ENCODE measurements at places on chromosomes 4 and X. TPM values are rescaled to one million over a fixed set of nuclear protein-coding genes. Genes with fewer than 3 reads are reported as not detected.

The PLAC1 gene
- 0.27 TPM for total RNA-seq

The RBM46 gene
- 4.2 TPM for total RNA-seq

The TNIP3 gene
- not detected for total RNA-seq

The TRPC5OS gene
- total RNA-seq = not detected

The CYBB gene
- 0.11 TPM for total RNA-seq

The HTN1 gene
- total RNA-seq = not detected

The BANK1 gene
- total RNA-seq = 0.68 TPM

The BCORL1 gene
- total RNA-seq = 9.6 TPM

The MSX1 gene
- 0.62 TPM for total RNA-seq

The SORBS2 gene
- 44.5 TPM for total RNA-seq

DNA sequence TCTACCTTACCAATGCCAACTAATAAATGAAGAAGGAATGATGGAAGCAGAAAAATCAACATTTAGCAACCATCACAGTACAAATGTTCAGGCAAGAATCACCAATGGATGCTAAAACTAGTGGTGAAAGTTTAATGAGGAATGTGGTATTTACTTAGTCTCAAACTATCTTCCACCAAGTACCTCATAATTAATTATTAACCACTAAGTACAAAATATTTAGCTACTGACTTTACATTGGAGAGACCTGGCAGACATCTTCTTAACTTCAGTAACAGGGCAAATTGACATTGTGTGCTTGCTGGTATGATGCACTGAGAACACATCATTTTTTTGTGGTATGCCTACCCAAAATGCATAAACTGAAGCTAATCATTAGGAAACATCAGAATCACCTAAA is 82.4 kb downstream of the DLG3 start:
- DNase-seq = no peak

GRCh38 chr4:133921280-133922195 is 280.1 kb downstream of the PABPC4L start:
- DNase-seq = no peak

DNA sequence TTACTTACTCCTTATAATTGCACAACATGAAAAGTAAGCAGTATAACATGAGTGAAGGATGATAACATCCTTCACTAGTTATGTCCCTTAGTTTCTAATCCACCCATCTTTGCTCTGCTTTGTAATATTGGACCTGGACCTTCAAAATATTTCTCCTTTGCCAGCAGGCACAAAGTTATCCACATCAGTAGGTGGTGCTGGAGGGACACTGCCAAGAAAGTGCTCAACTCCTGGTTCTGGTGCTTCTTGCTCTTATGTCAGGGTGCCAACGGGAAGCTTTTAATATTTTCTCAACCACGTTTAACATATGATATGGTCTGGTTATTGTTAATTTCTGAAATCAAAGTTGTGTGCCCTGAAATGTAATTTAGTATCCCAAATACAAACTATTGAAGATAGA is 49.1 kb downstream of the TMEM165 start:
- DNase-seq = no peak

DNA sequence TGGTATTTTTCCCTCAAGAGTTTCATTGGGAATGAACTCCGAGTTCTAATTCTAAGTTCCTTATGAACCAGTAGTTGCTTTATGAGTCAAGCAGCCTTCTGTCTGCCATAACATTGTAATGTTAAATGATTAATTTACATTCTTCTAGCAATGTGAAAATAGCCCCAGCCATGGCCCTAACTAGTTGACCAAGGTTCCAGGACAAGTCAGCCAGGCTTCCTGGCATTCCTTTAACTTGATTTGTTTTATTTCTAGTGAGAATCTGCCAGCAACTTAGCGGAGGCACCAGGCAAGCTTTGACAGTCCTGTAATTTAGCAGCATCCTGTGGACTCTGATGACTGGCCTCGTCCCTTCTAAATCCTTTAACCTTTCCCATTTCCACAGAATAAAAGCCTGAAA is 69.0 kb downstream of the GLRA2 start:
- no peak for DNase-seq

DNA sequence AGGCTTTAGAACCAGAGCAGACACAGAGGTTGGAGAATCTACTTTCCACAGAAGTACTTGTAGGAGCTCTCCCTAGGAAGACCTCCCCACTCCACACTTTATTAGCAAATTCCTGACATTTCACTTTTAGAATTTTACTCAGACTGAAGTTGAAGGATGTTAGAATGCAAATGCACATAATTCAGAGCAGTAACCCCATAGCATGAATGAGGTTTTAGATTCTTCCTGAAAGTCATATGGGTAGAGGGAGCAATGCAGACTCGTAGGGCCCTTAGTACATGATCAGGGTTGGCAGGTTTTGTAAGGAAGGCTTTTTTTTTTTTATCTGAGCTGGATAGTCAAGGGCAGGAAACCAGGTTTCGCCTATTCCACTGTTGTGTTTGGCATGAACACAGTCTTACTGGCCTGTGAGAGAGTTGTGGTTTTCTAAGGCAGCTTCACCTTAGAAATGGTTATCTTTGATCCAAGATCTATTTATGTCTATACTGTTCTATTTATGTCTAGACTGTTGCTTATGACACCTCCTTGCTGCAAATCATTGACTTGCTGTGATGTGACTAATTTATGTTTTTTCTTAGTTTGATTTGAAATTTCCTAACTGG is 48.9 kb downstream of the SPATA18 start:
- DNase-seq = no peak

DNA sequence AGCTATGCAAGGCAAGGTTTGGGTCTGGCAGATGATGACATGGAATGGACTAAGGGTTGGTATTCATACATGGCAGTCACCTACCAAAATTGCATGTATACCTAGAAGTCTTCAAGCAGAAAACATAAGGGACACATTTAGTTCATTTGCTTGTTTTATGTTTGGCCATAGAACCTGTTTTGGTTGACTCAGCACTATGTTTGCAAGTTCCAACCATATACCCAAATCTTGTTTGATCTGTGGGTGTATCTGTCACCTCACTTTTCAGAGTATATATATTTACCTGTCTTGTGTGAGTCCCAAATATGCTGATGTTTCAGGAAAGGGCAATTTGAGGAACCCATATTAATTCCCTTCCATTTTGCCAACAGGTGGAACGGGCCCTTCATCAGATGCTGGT is 39.3 kb downstream of the ATG4A start:
- DNase-seq = no peak

DNA sequence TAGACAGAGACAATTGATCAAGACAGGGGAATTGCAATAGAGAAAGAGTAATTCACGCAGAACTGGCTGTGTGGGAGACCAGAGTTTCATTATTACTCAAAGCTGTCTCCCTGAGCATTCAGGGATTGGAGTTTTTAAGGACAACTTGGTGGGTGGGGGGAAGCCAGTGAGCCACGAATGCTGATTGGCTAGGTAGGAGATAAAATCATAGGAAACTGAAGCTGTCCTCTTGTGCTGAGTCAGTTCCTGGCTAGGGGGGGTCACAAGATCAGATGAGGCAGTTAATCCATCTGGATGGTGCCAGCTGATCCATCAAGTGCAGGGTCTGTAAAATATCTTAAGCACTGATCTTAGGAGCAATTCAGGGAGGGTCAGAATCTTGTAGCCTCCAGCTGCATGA is 358.6 kb downstream of the GPM6A start:
- no peak for DNase-seq

GRCh38 chr4:140304346-140304745 is 69.1 kb upstream of the SCOC start:
- DNase-seq = no peak

GRCh38 chr4:105710678-105711077 is 2.1 kb downstream of the GSTCD start:
- DNase-seq = no peak

GRCh38 chr4:36224972-36225903 is 19.1 kb downstream of the ARAP2 start:
- no peak for DNase-seq

- DNase-seq = no peak
Measured at GRCh38 chrX:131752493-131753198, 208.8 kb downstream of the OR13H1 start.

- no peak for DNase-seq
Measured at GRCh38 chr4:10088135-10089010, 28.2 kb downstream of the WDR1 start.

DNA sequence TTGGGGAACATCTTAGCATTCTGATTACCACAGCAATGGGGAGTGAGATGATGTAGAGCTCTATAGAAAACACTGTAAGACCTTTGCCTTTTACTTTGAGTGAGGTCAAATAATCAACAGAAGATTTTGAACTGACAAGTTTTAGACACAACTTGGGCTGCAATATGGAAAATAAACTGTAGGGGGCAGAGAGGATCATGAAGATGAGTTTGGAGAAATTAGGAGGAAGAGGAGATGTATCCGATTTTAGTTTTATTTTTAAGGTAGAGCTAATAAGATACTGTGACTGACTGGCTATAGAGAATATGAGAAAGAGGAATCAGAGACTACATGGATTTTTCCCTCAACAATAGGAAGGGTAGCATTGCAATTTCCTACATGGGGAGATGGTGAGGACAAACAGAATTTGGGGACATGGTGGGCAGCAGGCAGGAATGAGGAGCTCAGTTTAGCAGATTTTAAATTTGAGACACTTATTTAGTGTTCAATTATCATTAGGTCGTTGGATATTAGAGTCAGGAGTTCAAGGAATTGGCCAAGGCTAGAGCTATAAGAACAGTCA is 563.1 kb downstream of the INPP4B start:
- no peak for DNase-seq

GRCh38 chr4:44916411-44916810 is 190.1 kb upstream of the GNPDA2 start:
- no peak for DNase-seq

DNA sequence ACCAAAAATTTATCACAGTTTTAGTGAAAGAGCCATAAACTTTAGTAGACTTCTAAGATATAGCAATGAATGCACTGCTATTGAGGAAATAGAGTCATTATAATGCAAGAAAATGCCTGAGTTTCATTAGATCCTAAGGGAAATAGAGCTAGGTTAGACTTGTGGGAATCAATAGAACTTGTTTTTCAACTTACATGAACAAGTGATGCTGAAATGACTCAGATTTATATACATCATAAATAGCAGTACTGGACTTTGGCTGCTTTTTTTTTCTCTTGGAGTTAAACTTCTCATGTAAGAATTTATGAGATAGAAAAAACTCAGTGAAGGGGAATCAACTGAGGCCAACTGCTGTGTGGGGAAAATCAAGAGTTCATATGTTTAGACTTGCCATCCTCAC is 216.5 kb upstream of the AADAT start:
- DNase-seq = no peak

DNA sequence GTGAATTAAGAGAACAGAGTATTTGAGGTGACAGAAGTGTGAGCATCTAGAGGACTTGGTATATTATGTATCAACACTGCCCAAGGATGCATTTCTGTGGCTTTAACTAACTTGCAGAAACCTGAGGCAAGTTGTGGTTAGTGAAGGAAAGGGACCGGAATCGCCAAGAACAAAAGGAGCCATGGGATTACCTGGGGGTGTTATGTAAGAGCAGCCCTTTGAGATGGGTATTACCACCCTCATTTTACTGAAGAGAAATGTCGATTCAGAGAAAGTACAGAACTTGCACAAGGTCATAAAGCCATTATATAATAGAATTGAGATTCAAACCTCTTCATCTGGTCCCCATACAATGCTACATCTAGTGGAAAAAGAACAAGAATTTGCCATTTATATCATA is 14.3 kb downstream of the TENM3 start:
- no peak for DNase-seq

- DNase-seq = no peak
Measured at GRCh38 chr4:47786958-47787370, 50.9 kb downstream of the CORIN start.

GRCh38 chrX:108127152-108127551 is 35.6 kb downstream of the ATG4A start:
- DNase-seq = no peak

- DNase-seq = no peak
Measured at GRCh38 chrX:153305972-153306371, 15.6 kb downstream of the PNMA6F start.

DNA sequence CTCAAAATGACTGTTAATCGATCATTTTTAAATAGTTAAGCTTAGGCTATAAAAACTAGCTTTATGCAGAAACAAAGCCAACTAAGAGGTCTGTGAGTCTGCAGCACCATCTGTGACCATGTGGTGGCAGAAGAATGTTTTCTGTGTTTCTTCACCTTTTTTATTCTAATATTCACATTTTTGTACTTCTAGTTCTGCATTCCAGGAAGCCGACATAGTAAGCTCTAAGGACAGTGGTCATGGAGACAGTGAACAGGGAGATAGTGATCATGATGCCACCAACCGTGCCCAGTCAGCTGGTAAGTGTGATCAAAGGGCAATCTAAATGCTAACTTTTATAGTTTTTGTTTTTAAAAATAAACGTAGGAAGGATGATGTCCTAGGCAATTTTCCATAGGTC is 5.6 kb downstream of the PCDH10 start:
- no peak for DNase-seq

GRCh38 chrX:132833373-132833772 is 125.1 kb downstream of the HS6ST2 start:
- no peak for DNase-seq

GRCh38 chr4:150722908-150723362 is 141.0 kb downstream of the MAB21L2 start:
- DNase-seq = no peak

DNA sequence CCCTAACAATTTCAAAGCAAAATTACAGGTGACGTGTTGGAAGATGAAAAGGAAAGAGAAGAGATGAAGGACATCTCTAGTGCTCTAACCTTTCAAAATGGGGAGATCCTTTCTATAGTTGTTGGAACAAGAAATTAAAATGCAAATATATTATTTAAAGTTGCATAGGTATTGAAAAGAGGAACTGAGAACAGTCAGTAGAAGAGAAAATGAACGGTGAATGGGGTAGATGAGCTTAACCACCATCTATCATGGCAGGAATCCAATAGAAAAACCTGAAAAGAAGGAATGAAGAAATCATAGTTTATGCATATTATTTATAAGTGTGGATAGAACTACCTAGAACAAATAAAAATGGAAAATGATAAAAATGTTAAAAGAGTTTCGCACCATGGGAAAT is 42.0 kb downstream of the ANXA5 start:
- DNase-seq = no peak

- DNase-seq = no peak
Measured at GRCh38 chr4:128827296-128827695, 17.8 kb downstream of the JADE1 start.

- no peak for DNase-seq
Measured at GRCh38 chr4:130099105-130099504, 1003.2 kb downstream of the C4orf33 start.

GRCh38 chrX:119757646-119757978 is 776 bp upstream of the SOWAHD start:
- no peak for DNase-seq

- DNase-seq = no peak
Measured at GRCh38 chrX:96889726-96890125, 6.0 kb downstream of the RPA4 start.

DNA sequence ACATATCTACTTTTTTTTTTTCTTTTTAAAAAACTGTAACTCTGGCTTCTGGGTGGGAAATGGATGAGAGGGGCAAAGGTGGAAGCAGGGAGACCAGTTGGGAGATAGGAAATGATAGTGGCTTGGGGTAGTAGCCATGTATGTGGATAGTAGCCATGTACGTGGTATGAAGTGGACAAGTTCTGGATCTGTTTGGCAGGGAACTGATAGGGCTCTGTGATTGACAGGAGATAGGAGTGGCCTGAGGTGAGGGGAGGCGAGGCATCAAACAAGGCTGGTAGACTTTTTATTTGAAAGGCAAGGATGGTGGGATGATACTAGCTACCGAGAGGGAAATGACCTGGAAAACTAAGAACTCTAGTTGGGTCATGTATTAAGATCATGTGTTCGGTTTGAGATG is 117.8 kb downstream of the AFF1 start:
- DNase-seq = no peak

GRCh38 chrX:18422886-18423285 is 2.5 kb upstream of the CDKL5 start:
- no peak for DNase-seq
